HT1080 (cell line): ENCODE measurements at places on chromosomes 3 and 15.

DNA sequence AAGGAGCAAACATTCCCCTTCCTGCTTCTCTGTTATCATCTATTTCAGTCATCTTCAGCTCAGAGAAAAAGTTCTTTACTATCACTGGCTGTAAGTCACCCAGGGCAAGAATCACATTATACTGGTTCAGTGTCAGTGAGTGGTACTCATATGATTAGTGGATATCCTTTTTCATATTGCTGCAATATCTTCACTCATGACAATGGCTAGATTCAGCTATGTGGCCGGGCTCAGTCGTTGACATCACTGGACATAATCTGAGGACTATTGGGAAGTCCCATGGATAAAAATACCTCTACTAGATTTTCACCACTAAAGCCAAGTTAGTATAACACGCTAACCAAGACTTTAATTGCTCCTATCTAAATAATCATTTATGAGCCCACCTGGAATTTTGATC, 91.3 kb upstream of the UBE2E2 start:
- DNase-seq: no peak

DNA sequence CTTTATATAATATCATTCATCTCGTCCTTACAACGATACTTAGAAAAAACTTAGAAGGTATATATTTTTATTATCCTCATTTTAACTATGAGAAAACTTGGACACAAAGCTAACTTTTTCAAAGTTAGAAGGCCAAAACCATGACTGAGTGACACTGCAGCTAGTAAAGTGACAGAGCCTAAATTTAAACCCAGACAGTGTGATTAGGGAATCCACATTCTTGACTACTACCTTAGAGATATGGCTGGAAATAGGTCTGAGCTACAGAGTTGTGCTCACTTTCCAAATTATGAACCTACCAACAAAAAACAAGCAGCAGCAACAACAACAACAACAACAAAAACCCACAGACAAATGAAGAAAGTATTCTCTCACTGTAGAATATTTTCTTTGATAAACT, 236.2 kb downstream of the SCAPER start:
- no peak for DNase-seq

DNA sequence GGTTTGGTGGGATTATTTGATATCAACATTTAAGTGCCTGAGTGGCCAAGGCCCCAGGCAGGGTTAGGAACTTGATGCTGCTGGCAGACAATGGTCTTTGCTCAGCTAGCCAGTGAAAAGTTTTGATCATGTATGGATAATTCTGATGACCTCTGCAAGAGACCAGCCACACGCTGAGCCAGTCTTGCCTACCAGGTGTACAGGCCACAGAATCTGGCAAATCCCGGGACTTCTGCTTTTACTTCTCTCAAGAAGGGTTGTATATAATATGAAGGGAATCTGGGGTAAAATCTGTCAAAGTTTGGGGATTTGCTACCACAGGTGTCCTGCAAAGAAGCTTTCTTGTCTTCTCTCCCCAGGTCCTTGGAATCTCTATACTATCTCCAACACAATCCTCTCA, 331.4 kb upstream of the GOLIM4 start:
- DNase-seq: no peak

- DNase-seq: no peak
These were observed 140.4 kb downstream of the PCCB start for GRCh38 chr3:136390574-136390973.
